ENCODE measurements at places on chromosomes 6 and 20.
A peak's percentile ranks its signal among the peaks of the same experiment; 100 is the strongest.

DNA sequence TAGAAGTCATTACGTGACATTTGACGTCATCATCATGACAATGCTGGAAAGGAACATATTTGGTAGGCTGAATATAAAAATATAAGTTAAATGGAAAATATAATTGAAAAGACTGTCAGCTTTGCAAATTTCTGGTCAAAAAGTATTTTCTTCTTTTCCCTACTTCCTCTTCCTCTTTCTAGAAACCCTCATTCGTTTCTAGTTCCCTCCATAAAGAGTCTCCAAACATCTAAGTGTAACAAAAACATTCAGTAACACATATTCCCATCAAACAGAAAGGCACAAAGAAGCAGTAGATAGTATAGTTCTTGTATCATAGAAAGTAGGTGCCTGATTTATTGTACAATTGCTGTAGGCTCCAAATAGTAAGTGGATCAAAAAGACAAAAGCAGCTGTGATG, 150.8 kb upstream of the FAM83B start:
- DNase-seq, result no peak

GRCh38 chr20:53165452-53165851, 193.3 kb downstream of the TSHZ2 start:
- DNase-seq, result no peak

DNA sequence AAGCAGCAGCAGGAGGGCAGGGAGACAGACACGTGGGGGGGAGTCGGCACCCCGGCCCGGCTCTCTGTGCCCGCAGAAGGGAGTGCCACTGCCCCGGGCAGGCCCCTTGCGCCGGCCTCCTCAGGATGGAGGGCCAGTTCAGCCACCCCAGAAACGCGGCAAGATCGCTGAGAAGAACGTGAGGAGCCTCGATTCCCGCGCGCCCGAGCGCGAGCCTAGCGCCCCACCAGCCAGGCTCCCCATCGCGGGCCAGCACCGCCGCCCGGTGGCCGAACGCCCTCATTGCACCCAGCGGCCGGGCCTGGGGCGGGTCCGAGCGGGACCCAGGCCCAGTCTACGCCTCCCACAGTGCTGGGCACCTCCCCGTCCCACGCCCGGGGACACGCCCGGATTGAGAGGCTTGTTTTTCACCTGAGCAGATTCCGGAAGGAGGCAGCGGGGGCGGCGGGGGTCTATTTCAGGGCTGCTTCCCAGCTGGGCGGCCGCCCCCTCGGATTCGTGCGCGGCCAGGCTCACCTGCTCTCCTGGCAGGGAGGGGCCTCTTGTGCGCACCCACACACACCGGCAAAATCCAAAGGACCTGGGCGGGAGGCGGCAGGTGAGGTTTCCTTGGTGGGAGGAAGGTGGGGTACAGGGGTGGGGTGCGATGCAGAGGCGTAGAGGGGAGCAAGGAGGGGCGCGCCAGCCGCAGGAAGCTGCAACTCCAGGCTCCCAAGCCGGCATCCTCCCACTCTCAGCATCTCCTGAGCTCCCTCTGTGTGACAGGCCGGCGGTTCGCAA, 9.0 kb upstream of the GRM4 start:
- peak; percentile 48 for DNase-seq

DNA sequence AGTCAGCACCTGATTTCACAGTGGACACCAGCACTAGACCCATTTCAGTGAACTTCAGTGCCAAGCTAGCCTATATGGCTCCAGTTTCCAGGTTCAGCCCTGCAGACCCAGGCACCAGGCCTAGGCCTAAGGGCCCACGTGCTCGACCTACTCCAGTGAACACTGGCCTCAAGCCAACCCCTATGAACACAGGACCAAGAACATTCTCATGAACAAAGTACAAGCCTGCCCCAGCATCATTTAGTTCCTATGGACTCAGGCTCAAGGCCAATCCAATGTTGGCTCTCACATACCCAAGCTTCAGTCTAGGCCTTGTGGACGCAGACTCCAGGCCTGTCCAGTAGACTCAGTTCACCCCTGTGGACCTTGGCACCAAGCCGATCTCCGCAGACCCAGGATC, 385.5 kb downstream of the DHX35 start:
- no peak for DNase-seq

- DNase-seq, result no peak
Observed at GRCh38 chr6:167505782-167506181, 180.9 kb downstream of the TTLL2 start.

- no peak for DNase-seq
Observed at GRCh38 chr20:62707921-62708521, 615 bp upstream of the NTSR1 start.

DNA sequence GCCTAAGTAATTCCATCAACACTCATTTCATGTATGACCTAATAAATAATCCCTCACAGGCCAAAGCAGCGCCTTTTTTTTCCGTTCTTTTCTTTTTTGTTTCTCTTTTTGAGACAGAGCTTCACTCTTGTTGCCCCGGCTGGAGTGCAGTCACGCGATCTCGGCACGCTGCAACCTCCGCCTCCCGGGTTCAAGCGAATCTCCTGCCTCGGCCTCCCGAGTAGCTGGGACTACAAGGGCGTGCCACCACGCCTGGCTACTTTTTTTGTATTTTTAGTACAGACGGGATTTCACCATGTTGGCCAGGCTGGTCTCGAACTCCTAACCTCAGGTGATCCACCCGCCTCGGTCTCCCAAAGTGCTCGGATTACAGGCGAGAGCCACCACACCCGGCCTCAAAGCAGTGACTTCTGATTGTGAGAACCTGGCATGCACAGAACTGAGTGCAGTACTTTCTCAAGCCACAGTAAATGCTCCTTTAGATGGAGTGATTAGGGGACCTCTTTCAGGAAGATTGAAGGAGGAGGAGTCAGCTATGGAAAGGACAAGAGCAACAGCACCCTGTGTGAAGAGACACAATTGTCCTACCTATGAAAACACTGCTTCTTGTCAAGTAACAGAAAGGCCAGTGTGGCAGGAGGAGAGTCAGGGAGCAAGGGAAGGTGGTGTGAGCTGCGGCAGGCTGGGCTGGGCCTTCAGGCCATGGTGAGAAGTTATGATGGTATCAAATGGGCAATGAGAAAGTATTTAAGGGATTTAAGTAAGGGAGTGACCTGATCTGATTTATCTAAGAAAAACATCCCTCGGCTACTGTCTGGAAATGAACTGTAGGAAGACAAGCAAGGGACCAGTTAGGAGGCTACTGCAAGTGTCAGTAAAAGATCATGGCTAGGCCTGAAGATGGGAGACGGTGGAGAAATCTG, 1.7 kb upstream of the SCAF8 start:
- no peak for DNase-seq

- no peak for DNase-seq
Observed at GRCh38 chr6:147345902-147346301, 141.7 kb downstream of the STXBP5 start.

DNA sequence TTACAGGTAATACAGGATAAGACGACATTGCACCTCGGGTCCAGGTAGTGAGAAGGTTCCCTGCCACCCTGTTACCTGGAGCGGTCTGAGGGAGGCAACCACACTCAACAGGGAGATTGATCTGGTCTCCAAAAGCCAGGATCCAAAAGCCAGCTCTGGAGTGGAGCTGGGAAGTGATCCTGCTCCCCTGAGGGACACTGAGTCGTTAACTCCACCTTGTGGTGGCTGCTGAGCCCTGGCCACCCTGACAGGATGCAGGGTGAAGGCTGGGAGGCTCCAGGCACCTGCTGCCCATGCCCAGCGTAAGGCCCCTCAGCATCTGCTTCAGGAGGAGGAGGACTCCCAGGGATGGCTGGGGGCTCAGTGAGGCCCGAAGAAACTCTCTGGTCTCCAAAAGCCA, 38.7 kb upstream of the SLC22A2 start:
- no peak for DNase-seq

GRCh38 chr20:23097636-23098580, 11.8 kb upstream of the CD93 start:
- no peak for DNase-seq

DNA sequence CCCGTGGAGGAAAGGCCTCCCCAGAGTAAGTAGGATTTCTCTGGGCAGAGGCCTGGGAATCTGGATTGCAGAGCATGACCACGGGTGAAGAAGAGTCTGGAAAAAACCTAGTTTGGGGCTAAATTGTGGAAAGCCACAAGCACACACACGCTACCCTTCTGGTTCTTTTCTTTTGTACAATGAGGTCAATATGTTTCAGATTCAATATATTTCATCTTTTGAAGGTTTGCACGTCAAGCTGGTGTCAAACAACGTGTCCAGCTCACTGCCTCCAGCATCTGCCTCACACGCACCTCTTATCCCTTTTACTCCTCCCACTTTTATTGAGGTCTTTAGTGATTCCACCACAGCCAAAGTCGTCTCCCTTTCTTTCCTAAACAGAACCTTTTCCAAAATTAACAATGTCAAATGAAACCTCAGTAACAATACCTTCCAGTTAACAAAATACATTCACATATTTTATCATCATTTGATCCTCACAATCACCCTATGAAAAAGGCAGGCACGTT, 773 bp upstream of the EPB41L2 start:
- no peak for DNase-seq

DNA sequence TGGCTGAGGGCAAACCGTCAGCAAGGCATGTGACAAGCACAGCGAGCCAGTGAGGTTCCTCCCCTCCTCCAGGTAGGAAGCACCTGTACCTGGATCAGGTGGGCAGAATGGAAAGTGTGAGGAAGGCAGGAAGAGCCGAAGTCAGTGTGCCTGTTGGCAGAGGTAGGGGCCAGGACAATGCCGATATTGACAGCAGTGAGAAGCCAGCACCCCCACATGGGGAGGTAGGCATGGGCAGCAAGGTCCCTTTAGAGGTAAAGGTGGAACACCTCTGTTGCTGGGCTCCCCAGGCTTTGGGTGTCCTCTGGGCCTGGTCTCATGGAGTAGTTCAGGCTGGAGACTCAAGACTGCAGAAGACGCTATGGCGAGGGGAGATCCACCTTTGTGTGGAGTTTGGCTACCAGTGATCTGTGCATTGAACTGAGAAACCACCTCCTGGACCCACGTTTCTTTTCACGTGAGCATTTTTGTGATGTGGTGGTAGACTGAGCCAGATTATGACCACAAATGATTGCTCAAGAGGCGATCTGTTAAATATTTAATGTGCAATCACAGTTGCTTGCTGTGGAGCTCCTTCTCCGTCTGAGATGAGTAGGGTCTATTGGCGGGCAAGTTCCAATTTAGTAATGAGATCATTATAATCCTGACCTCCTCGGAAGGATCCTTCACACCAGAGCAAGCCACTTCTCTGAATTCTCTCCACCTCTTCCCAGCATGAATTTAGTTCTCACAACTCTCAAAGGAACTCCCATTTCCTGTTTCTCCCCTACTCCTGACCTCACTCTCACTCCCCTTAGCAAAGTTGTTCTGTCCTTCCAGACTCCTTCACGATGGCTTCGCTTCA, 174.8 kb downstream of the CDH26 start:
- no peak for DNase-seq

GRCh38 chr6:104837158-104837557, 22.6 kb downstream of the HACE1 start:
- DNase-seq, result no peak

GRCh38 chr6:92124200-92124651, 1295.1 kb downstream of the EPHA7 start:
- no peak for DNase-seq

- no peak for DNase-seq
Observed at GRCh38 chr20:8457978-8458377, 325.9 kb downstream of the PLCB1 start.

- no peak for DNase-seq
Observed at GRCh38 chr6:71126506-71126905, 162.1 kb upstream of the OGFRL1 start.

DNA sequence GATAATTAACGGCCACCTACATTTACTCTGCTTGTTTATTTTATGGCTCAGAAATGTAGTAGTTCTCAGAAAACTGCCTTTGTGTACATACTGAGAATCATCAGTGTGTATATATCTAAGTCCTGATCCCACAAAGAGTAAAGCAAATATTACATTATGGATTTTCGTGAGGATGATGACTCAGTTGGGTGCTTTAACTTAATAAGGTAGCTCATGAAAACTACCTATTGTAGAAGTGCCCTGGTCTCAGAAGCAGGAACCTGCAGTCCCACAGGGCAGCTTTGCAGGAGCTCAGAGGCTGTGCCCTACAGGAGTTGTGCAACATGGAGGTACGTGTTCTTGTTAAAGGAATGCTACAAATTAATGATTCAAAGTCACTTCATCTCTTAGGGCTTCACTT, 108.2 kb downstream of the PLG start:
- no peak for DNase-seq

DNA sequence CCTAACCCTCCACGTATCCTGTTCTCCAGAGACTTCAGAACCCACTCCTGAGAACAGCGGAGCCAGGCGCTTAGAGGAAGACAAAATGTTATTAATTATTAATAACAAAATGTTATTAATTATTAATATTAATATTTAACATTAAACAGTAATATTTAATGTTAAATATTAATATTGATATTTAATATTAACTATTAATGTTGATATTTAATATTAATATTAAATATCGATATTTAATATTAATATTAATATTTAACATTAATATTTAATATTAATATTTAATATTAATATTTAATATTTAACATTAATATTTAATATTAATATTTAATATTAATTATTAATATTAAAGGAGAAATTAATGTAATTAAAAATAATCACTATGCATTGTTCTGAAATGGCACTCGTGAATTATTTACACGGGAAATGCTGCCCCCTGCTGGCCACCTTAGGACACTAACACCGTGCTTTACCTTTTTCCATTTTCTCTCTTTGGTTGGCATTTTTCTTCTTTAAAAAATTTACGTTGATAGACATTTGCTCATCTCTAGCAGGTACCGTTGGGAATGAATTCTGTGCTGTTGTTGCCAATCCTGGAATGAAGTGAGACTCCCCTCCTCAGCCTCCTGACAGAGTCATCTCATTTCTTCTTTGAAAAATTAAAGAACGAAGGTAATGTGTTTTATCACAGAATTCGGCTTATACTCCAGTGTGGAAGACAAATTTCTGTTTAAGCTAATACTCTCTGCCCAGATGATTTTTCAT, 7.5 kb upstream of the GGTLC1 start:
- DNase-seq, result peak; percentile 41

- DNase-seq, result no peak
Observed at GRCh38 chr6:96505363-96505762, 16.2 kb upstream of the UFL1 start.

DNA sequence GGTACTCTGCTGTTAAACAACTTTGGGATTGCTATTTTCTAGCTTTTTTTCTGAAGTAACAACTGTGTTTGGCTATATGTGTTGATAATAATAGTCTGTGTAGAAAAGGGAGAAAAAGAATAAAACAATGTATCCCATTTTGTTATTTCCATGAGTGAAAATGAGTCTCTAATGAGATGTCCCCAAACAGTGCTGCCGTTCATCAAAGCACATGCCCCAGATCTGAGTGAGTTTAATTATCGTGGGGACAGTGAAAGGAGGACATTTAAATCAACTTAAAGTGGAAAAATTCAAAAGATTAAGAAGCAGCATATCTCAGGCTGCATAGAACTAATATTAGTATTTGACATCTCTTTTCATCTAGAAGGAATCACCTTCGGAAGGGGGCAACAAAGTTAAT, 59.6 kb downstream of the NCOA7 start:
- DNase-seq, result no peak

DNA sequence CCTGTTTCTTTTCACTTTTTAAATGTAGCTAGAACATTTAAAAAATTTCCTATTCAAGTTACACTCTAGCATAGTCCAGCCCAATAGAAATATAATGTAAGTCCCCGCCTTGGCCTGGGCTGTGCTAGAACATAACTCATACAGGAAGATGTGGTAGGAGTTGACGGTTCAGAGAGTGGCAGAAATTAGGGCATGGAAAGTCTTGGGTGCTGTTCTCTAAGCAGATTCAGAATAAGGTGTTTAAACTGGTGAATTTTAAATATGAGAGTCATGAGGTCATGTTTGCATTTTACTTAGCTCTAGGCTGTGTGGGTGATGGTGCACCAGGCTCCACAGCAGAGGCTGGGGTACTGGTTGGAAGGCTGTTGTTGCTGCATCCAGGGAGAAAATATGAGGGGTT, 256.5 kb downstream of the FARS2 start:
- no peak for DNase-seq

Measured in T follicular helper cell (primary cell).